ENCODE measurements at places on chromosomes 1 and 21. TPM values are rescaled to one million over a fixed set of nuclear protein-coding genes. Genes with fewer than 3 reads are reported as not detected.

GRCh38 chr1:208242941-208243526 is 1.1 kb downstream of the PLXNA2 start:
- DNase-seq = no peak

- no peak for DNase-seq
Measured at GRCh38 chr1:42177541-42177981, 13.0 kb upstream of the GUCA2A start.

GRCh38 chr1:153217212-153217611 is at the start of gene PRR9:
Gene PRR9 (plus strand): TSS chr1:153217584. CDS start chr1:153218145, 561 bp downstream.
- no peak for DNase-seq

DNA sequence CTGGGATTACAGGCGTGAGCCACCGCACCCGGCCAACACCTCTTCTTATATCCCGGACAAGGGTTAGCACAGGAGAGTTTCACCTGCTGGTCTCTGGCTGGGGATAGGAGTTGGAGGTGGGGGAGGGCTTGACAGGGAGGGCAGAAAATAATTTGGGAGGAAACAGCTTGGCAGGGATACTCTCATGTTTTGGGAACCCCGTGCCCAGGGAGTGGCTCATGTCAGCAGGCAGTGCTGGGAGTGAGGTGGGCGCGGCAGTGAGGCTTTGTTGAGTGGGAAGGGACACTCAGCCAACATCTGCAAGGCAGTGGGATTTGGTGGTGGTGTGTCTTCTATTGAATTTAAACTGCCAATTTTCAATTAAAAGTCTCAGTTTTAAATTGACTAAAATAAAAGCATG is 1.1 kb upstream of the THEM5 start:
- no peak for DNase-seq

- no peak for DNase-seq
Measured at GRCh38 chr1:19814244-19814661, 830 bp downstream of the RNF186 start.

DNA sequence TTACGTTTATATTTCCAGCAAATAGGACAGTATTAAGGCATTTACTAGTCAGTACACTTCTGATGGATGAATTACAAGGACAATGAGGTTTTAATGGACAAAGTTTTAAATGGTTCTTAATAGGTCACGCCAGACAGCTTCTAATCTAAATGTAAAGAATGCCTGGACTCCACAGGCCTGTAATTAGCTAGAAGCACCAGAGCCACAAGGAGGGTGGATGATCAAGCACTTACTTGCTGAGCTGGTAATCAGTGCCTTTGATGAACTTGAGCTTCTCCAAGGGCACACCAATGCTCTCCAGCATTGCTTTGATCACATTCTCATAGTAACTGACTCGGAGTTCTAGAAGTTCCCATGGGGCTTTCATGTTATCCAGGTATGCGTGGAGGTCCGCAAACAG is 6.8 kb downstream of the YARS1 start:
- DNase-seq = no peak

- no peak for DNase-seq
Measured at GRCh38 chr1:195766709-195767108, 841.5 kb downstream of the KCNT2 start.

DNA sequence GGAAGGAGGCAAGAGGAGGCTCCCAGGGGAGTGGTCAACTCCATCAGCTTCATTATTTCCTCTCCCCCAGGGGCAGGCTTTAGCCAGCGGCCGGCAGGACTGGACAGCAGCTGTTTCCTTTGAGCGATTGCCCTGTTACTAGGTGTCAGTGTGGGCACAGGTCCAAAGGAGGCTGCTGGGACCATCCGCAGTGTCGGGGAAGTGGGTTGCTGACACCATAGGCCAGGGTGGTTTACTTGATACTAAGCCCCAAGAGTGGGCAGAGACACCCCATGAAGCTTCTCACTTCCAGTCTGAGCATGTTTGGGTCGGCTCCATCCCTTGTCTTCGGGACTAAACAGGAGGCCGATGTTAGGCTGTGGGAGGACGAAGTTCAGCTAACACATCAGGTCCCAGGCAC is 63.6 kb downstream of the KAZN start:
- no peak for DNase-seq

DNA sequence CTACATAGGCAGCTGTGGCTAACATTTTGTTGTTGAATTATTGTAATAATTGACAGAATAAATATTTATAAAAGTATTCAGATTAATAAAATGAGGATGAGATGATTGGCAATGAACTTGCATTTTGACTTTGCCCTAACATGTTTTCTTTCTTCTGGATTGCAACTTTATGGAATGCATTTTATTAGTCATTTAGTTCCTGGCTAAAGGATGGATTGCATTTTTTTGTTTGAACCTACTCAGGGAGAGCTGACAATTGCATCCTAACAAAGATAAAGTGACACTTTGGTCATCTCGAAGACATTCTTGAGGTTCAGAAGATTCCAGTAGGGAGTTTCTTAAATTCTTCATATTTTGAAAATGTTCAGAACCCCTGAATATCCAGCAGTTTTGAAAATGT is 37.5 kb downstream of the PGM1 start:
- DNase-seq = no peak

DNA sequence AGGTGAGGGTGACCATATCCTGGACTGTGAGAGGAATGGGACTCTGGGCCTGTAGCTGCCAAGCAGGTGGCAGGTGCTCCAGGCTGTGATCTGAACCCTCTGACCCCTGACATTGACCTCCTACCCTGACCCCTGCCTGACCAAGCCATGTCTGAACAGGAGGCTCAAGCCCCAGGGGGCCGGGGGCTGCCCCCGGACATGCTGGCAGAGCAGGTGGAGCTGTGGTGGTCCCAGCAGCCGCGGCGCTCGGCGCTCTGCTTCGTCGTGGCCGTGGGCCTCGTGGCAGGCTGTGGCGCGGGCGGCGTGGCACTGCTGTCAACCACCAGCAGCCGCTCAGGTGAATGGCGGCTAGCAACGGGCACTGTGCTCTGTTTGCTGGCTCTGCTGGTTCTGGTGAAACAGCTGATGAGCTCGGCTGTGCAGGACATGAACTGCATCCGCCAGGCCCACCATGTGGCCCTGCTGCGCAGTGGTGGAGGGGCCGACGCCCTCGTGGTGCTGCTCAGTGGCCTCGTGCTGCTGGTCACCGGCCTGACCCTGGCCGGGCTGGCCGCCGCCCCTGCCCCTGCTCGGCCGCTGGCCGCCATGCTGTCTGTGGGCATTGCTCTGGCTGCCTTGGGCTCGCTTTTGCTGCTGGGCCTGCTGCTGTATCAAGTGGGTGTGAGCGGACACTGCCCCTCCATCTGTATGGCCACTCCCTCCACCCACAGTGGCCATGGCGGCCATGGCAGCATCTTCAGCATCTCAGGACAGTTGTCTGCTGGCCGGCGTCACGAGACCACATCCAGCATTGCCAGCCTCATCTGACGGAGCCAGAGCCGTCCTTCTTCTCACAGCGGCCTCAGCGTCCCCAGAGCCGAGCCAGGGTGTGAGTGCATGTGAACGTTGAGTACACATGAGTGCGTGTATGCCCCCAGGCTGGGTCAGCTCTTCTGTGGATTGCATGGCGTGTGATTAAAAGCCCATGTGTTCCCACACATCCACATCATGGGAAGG is 3.1 kb downstream of the TMEM125 start:
- DNase-seq = no peak

- no peak for DNase-seq
Measured at GRCh38 chr1:175225805-175226129, 33.2 kb upstream of the KIAA0040 start.

DNA sequence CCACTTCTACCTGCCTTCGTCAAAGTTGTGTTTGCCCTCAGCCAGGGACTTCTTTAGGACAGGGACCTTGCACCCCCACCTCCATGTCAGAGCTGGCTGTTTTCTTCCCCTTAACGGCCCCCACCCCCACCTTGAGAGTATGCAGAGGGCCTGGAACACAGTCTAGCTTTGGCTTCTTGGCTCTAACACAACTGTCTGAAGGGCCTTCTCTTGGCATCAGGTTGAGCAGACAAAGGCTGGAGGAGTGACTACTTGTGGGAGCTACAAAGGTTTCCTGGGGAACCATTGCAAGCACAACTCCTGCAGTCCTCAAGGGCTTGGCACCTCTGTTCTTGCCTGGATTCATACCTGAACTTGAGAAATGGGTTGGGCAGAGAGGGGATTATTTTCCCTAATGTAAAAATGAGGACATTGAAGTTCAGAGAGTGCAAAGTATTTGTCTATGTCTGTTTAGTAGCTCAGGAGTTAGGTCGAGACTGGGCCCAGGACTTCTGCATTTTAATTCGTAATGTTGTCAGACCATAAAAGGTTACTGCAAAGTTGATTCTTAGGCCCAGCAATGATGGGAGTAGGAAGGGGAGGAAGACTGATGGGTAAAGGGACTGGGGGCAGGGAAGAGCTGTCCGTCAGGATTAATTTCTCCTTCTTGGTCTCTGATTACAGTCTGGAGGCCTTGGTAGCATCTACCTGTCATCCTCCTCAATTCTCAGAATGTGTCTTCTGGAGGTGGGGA is 2.6 kb downstream of the CYP4B1 start:
- DNase-seq = no peak

- DNase-seq = no peak
Measured at GRCh38 chr1:44812822-44813543, 4.7 kb downstream of the BTBD19 start.

- DNase-seq = no peak
Measured at GRCh38 chr21:31162827-31163226, 124.6 kb upstream of the KRTAP19-8 start.

GRCh38 chr1:66511118-66511517 is 22.8 kb upstream of the SGIP1 start:
- no peak for DNase-seq

DNA sequence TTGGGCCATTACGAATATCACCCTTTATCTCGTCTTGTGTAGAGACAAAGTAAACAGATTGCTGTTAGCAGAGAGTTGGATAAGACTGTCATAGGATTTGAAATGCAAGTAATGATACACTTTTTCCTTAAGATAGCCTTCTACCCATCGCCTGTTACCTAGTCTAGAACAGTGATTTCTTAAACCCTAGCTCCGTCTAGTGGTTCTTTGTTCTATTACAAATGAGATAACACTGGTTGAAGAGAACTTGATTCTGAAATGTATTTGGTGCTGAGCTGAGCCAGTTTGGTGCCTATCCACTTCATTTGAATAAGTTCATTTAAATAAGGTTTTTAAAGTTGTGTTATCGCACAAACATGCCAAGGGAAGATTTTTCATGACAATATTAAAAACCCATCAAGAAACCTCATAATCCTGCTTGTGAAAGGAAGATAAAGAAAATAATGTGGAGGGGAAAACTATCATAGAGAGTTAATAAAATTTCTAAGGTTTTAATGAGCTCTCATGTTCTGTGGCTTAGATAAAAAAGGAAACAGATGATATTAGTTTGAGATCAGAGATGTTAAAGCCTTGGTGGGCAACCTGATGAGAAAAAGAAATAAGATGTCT is 1.5 kb upstream of the KCNH1 start:
- DNase-seq = peak; percentile 9

- DNase-seq = no peak
Measured at GRCh38 chr1:100074604-100075395, 57.9 kb downstream of the SASS6 start.

DNA sequence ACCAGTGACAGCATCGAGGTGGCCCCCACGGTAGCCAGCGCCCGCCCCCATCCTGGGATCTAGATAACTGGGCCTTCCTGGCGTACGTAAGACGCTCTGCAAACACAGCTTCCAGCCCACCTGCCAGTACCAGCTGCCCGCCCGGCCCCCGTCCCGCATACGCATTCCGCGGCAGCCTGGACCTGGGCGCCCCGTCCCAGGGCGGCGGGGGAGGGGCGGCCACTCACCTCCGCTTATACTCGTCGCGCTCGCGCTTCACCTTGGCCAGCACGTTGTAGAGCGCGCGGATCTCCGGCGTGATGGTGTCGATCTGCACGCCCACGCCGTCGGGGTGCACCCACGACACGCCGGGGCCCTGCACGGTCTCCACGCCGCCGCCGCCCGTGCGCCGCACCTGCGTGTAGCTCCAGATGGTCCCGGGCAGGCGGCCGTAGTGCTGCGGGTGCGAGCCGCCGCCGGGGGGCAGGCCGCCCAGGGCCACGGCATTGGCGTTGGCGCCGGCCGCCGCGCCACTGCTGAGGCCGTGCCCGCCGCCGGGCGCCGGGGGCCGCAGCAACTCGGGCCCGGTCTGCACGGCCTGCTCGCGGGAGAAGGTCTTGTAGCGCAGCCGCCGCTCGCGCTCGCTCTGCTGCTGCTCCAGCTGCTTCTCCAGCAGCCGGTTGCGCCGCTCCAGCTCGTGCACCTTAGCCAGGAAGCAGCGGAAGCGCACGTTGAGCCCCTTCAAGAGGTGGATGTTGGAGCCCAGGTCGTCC is 859 bp downstream of the IFFO2 start:
- no peak for DNase-seq

The SHISAL2A gene
- total RNA-seq = 0.56 TPM

The PDZK1 gene
- total RNA-seq = not detected
